Psoas muscle (tissue), 8 donors: ENCODE measurements at places on chromosomes 1 and 21. TPM values are rescaled to one million over a fixed set of nuclear protein-coding genes. Genes with fewer than 3 reads are reported as not detected.

The PLEKHG5 gene
- 3.3 TPM for total RNA-seq

- DNase-seq, result no peak
Observed at GRCh38 chr1:1564268-1564667, 10.4 kb downstream of the SSU72 start.

The ACTN2 gene
- total RNA-seq, result 4,645 TPM

The SLFNL1 gene
- 0.16 TPM for total RNA-seq

The OR2M5 gene
- total RNA-seq, result not detected

DNA sequence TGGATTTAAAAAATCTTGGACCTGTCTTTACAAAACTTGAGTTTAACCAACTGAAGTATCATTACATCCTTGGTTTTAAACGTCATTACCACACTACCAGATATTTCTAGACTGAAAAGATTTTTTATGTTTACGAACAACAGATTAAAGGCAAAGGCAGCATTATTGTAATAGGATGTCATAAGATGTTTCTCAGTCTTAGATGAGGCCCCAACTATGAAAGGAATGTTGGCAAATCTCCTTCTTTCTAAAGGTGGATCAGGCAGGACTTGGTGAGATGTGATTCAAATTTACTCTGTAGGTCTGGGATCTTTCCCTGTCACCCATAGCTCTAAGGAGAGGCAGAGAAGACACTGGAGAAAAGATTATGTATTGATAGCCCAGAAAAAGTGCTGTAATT is 417.9 kb downstream of the PTBP2 start:
- no peak for DNase-seq

The SLC2A5 gene
- total RNA-seq, result 92.6 TPM

- no peak for DNase-seq
Observed at GRCh38 chr1:221832617-221833016, 90.7 kb upstream of the DUSP10 start.

- no peak for DNase-seq
Observed at GRCh38 chr1:235442788-235443429, 61.3 kb downstream of the B3GALNT2 start.

The ITLN2 gene
- total RNA-seq, result not detected

The TNNI3K gene
- total RNA-seq, result 1.2 TPM
